ENCODE measurements at places on chromosomes 7 and 10.

- no peak for DNase-seq
These were observed 58.0 kb downstream of the PDSS1 start for GRCh38 chr10:26755443-26755903.

DNA sequence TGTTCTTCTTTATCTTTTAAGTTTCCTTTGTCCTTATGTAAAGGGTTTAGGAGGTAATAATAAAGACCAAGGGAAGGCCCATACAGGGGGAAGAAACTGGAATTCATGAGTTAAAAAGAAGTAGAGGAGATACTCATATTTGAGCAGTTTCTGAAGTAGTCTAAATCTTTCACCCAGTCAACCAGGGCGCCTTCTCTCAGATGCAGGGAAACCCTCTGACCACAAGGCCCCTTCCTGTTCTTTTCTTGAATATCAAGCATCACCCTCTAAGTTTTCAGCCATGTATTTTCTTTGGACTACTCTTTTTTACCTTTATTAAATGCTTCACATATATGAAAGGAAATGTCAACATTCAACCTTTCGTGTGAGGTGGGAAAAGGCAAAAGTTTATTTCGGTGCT is 630.8 kb downstream of the SUGCT start:
- DNase-seq = no peak

- no peak for DNase-seq
These were observed 10.0 kb downstream of the HPS1 start for GRCh38 chr10:98436704-98437103.

GRCh38 chr7:127648986-127649385 is 3.0 kb upstream of the SND1 start:
- no peak for DNase-seq

DNA sequence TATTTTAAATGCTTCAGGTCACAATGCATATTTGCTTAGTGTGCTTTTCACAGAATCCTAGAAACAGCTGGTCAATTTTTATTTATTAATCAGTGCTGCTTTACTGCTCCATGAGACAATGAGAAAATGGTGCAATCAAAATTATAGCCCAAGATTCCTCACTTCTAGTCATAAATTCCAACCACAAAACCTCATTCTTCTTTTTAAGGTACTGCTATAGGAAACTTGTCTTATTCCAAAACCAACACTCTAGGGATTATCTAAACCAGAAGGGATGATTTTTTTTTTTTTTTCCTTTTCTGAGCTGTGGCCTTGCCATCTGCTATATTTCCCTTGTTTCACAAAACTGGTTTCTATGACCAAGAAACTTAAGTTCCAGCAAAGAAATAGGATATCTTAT is 64.0 kb upstream of the SEMA3A start:
- DNase-seq = no peak

DNA sequence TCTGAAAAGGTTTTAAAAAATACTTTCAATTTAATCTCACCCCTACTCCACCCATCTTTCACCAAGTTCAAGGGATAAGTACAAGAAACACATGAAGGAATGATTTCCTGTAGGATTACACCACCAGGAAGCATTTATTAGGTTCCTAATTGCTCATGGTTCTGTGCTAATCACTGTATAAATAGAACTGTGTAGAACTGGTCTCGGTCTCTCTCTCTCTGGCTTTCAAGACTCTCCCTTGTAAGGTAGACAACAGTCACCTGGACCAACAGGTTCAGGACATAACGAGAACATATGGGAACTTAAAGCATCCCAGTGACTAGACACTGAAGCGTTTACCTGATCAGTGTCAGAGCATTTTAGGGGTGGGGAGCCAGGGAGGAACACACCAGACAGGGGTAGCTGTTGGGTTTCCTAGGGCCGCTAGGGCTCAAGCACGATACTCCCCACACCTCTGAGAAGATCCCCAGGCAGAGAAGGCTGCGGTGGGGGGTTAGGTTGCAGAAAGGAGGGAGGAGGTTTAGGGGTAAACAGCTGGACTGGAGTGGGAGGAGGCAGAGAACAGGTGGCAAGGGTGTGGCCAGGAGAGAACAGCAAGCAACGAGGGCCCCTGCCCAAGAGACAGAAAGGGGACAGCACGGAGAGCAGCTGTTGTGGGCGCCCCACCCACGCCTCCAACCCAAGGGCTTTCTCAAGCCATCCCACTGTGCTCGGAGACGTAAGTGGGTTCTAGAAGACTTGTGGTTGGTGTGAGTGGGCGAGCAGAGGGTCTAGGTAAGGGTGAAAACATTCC is 52.5 kb upstream of the USP6NL start:
- no peak for DNase-seq

- no peak for DNase-seq
These were observed 54.9 kb downstream of the HK1 start for GRCh38 chr10:69333205-69333604.

DNA sequence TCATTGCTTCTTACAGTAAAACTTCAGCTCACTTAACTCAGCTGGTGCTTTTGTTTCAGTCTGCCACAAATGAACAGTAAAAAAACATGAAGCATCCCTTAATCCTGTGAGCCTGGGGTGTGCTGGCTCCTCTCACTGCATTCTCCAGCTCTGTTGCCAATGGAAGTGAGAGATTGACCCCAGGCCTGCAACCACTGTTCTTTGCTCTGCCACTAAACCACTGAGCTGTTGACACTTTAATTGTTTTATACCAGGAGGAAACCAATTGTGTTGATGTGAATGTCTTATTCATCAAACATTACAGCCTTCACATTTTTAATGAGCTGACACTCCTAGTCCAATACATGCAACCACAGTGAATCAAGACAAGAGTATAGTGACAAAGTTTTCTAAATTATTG is 69.4 kb upstream of the FZD1 start:
- DNase-seq = no peak

DNA sequence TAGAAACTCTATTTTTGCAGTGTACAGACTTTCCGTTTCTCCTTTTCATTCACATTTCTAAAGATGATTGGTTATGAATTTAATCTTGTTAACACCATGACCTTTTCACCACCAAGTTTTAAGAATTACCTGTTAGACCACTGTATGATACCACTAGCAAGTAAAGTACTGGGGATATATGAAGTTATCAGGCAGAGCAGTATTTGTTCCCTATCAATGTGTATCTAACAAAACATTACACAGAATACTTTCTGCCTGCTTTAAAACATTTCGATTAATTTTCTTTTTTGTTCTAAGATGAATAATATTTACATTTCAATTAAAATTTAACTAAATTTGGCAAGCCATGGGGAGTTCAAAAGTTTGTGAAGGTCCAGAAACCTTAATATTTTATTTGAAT is 49.9 kb upstream of the AHR start:
- no peak for DNase-seq

GRCh38 chr7:17274551-17275245 is 23.8 kb upstream of the AHR start:
- DNase-seq = peak; percentile 61

DNA sequence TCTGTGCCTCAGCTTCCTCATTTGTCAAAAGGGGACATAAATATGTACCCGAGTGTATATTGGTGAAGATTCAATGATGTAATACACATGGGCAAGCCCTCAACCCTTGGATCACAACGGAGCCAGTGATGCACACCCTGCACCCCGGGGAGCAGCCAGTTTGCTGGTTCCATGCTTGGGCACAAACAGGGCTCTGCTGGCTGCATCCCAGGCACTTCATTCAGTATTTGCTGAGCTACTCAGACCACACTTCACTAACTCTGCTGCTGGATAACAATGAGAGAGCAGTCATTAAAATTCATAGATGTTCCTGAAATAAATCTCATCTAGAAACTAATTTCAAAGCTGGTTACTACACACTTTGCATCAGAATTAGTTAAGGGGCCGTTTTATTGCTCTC is 72.0 kb downstream of the SCRN1 start:
- no peak for DNase-seq

GRCh38 chr7:28739128-28739527 is 219.0 kb downstream of the TRIL start:
- no peak for DNase-seq

DNA sequence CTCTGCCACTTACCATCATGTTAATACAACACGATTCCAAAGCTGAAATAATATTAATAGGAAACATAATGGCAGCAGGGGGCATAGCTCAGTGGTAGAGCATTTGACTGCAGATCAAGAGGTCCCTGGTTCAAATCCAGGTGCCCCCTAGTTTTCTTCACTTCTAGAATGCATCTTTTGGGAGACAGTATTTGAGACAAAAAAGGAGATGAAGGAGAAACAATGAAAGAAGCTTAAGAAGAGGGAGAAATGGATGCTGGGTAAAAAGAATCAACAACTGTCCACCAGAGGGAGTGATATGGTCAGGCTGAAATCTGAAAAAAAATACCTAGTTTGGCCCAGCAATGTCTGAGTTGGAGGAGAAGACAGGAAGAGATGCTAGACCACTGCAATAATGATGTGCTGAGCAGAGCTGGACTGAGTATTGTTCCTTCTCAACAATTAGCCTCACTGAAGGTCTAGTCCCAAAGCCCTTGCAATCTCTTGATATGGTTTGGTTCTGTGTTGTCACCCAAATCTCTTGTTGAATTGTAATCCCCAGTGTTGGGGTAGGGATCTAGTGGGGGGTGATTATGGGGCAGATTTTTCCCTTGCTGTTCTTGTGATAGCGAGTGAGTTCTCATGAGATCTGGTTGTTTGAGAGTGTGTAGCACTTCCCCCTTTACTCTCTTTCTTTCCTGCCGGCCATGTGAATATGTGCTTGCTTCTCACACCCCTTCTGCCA is 48.3 kb downstream of the ZNF783 start:
- DNase-seq = peak; percentile 36

- no peak for DNase-seq
These were observed 145.6 kb downstream of the ZNF248 start for GRCh38 chr10:37711617-37712488.

GRCh38 chr10:117477961-117478670 is 64.4 kb upstream of the EMX2 start:
- no peak for DNase-seq

DNA sequence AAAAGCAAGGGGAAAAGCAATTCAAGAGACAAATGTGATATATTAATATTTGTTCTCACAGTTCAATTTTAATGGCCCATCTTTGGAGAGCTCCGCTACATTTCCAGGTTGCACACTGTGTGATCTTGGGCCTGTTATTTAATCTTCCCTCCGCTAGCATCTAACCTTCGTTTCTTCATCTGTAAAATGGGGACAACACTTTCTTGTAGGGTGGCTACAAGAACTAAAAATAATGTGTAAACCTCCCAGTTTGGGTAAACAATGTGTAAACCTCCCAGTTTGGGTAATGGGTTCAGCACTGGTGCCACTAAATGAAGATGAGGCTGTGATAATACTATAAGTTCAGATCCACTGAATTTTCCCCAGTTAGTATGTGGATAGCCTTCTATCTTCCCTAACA is 99.5 kb downstream of the CDK6 start:
- no peak for DNase-seq

DNA sequence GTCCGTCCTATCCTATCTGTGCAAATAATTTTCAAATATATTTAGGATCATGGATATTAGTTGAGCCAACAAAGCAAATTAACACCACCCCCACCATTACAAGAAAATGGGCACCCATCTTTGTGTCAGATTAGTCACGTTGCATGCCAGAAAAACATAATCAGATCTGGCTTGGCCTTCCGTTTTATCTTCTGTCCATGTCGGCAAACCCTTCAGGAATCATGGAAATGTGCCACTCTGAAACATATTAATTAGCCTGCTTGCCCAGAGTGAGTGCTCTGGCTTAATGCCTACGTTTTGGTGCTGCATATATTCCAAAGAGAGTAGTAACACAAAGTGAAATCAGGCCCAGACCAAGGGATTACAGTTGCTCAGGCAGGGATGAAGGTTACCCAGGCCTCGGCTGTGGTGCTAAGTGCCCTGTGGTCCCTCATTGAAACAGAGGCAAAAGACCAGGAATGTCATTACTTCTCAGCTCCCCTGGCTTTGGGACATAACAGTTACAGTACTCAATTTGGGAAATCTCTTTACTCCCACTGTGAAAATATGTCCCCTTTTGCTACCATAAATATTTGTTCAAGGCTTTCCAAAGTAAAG is 154.0 kb upstream of the LSM8 start:
- no peak for DNase-seq

GRCh38 chr7:43570688-43571365 is 12.1 kb upstream of the STK17A start:
- DNase-seq = no peak

GRCh38 chr10:99758211-99758891 is 24.1 kb upstream of the ABCC2 start:
- DNase-seq = no peak

- no peak for DNase-seq
These were observed 136.9 kb downstream of the SKIDA1 start for GRCh38 chr10:21388589-21388988.

- DNase-seq = no peak
These were observed 22.1 kb upstream of the LMOD2 start for GRCh38 chr7:123633553-123633952.

DNA sequence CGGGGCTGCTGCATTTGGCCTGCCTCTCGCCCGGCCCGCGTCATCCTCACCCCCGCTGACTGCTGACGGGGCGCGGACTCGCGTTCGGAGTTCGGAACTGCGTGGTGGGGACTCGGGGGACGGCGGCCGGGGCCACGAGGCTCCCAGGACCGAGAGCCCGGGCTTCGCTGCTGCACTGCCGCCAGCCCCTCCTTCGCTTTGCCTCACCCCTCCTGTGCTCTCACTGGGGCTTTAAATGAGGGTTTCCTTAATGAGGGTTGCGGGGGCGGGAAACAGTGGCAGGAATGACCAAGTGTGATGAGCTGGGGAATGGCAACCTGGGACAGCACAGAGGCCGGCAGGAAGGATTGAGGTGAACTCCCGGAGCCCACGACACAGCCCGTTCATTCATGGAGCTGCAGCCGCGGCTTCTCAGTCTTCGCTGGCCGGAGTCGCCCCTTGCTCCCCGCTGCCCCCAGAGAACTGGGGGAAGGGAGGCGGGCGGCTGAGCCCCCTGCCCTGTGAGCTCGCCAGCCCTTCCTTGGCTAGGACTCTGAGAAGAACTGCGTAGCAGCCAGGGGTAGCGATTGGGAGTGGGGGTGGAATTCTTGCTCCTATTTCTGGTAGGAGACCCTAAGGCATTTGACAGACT is 1.5 kb upstream of the LRRC4 start:
- peak; percentile 47 for DNase-seq

DNA sequence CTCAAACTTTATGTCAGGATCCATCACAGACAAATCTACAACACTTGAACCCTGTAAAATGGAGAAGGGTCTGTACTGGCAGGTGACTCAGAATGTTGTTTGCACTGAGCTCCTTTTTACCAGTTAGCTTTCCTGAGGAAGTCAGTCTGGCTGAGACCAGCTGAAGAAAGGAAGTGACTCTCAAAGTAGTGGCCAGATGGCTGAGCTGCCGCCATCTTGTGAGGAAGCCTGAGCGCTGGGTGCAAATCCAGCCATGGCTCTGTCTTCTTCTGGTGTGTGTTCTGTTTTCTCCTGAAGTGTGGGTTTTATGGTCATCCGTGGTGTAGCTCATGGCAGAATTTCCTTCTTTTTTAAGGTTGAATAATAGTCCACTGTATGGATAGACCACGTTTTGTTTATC is 25.5 kb upstream of the ECHDC3 start:
- DNase-seq = no peak

All from activated CD8-positive, alpha-beta T cell treated with anti-CD3 and anti-CD28 coated beads for 36 hours (primary cell).